ENCODE measurements at places on chromosomes 7 and 10.

DNA sequence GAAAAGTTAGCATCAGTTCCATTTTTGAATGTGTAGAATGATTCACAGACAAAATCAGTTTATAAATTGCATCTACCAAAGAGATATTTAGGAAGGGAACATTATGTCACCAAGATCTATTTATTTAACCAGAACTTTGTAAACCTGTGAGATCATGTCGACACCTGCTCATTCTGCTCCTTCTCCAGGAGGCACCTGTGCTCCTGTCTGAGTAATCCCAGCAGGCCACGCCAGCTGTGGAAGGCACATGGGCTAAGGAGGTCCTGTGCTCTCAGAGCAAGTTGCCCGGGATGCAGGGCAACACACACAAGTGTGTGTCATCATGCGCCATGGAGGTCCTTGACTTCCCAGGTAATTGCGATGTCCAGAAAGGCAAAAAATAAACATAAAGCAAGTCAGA is 45.5 kb upstream of the ADARB2 start:
- DNase-seq = no peak

GRCh38 chr10:121403527-121403926 is 194.7 kb downstream of the FGFR2 start:
- DNase-seq = no peak

- DNase-seq = peak; percentile 41
These were observed 210.4 kb downstream of the FAM107B start for GRCh38 chr10:14564268-14564744.

- no peak for DNase-seq
These were observed 53.9 kb downstream of the AP3M1 start for GRCh38 chr10:74096777-74097176.

- no peak for DNase-seq
These were observed 72.4 kb upstream of the LRRC17 start for GRCh38 chr7:102840404-102840803.

DNA sequence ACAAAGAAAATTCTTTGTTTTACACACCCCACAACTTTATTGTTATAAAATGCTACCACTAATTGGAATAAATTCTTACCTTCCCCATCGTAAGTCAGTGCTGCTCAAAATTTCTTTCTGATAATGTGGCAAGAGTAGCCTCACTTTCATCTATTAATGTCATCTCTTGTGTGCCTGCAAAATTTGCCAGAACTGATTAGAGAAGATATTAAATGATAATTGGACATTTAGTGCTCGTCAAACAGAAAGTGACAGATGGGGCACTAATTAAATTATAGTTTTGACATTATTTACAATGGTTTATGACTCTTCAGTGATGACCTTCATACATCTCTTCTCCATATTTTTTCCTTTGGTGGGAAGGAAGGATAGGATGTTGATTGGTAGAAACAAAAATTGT is 690.9 kb downstream of the NXPH1 start:
- no peak for DNase-seq

DNA sequence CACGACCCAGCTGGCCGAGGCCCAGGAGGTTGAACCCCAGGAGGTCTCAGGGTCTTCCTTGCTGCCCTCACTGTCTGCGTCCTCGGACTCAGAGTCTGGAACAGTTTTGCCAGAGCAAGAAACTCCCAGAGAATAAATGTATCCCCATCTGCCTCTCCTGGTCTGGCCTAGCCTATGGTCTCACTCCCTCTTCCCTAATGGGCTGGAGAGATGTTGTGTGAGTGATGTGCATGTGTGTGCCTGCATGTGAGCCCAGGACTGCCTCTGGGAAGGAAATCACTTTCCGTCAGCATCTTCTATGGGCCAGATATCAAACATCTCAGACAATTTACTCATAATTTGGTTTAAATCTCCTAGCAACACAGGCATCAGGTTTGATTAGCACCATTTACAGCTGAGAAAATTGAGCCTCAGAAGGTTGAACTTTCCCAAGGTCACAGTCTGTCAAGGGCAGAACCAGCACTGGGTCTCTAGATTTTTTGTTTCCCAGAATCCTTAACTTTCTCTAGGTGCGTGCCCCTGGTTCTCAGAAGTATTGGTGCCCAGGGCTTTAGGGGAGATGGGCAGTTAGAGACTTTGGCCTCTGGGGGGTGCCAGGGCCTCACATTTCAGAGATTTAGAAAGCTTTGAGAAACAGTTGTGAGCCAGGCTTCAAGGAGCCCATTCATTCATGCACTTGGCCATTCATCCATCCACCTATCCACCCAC is 4.9 kb downstream of the TMEM270 start:
- peak; percentile 54 for DNase-seq

GRCh38 chr7:45236666-45237065 is 79.1 kb downstream of the RAMP3 start:
- DNase-seq = no peak

GRCh38 chr10:30538086-30538485 is 91.5 kb downstream of the LYZL2 start:
- DNase-seq = peak; percentile 43

- peak; percentile 62 for DNase-seq
These were observed 312.0 kb downstream of the RNLS start for GRCh38 chr10:88270871-88271713.

- peak; percentile 54 for DNase-seq
These were observed 25.4 kb upstream of the PRXL2A start for GRCh38 chr10:80382989-80383388.
